ENCODE measurements at places on chromosomes 6 and 20.

DNA sequence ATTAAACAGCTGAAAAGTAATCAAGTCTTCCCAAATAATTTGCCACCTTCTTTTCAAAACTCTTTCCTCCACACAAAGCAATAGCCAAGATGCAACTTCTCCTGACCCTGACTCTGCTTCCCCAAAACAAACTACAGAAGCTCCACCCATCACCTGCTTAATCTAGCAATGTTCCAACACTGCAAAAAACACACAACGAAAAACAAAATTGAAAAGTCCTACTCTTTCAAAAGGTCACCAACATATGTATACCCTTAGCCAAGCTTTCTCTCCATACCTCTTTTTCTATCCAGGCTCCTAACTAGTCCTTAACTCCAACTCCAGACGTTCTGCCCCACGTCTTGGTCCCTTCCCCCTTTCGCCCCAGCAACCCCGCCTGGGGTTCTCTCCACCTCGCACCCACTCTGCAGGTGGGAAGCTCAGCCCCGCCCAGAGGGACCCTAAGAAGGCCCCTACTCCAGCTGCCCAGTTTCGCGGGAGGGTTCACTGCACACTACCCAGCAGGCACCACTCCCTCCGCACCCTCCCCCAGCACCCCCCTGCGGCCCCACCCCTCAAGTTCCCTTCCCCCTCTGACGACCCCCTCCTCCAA is 717 bp downstream of the CSNK2A1 start:
- DNase-seq, result no peak

DNA sequence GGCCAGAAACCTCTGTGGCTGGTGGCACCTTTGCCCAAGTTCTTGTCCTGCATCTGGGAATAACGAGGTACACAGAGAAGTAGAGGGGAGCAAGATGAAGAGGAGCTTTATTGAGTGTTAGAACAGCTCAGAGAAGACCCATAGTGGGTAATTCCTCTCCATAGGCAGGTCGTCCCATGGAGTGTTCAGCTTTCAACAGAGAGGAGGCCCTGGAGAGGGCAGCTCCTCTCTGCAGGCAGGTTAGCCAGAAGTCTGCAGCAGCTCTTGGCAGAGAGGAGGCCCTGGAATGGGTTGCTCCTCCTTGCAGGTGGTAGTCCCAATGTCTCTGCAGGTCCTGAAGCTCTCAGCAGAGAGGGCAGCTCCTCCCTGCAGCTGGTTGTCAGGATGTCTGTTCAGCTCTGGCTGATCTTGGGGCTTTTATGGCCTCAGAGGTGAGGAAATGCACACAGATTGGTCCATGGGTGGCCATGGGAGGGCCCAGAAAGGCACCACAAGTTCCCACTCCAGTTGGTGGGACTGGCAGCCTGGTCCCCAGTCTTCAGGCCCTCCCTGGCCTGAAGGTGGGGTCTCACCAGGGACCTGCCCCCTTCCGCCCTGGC is 89.0 kb downstream of the IPCEF1 start:
- DNase-seq, result no peak

GRCh38 chr20:59082981-59083380 is 40.4 kb upstream of the PRELID3B start:
- peak; percentile 79 for DNase-seq

GRCh38 chr6:40457261-40457660 is 129.9 kb downstream of the LRFN2 start:
- DNase-seq, result no peak

DNA sequence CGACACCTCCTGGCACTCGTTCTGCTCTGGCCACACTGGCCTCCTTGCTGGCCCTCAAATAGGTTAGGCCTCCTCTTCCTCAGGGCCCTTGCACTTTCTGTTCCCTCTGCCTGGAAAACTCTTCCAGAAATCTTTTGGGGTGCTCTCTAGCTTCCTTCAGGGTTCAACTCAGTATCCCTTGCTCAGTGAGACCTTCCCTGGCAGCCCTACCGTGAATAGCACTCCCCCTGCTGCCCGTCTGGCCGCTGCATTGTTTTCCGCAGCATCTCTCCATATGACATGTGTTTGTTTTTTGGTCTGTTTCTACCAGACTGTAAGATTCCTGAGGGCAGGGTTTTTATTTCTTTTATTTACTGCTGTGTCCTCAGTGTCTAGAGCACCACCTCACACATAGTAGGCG is 6.7 kb downstream of the DDX27 start:
- DNase-seq, result no peak

DNA sequence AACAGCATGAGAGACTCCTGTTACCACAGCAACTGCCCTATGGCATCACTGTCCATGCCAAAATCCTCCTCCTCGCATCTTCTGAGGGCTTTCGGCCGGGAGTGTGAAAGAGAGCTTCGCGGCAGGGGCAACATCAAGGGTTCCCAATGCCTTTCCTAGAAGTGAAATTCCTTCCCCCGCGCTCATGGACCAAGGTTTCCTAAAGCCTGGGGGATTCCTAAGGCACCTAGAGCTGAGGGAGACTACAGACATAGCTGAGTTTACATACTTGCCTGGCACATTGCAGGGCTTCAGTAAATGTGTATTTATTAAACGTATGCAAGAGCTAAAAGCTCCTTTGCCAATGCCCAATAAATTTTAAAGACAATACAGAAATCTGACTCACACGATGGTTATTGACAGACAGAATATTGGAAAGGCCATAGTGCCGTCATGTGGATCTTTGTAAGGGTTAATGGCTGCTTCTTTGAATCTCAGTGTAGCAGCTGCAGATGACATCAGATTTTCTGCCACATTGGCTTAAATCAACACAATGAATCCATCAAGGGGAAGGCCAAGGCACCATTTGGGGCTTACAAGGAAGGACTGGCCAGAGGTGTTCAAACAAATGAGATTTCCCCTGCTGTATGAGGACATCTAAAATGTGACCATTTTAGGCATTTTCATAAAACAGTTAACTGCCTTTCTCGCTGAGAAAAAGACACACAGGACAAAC is 281.2 kb upstream of the JARID2 start:
- no peak for DNase-seq

GRCh38 chr20:1561350-1561749 is 3.8 kb upstream of the SIRPD start:
- DNase-seq, result no peak

DNA sequence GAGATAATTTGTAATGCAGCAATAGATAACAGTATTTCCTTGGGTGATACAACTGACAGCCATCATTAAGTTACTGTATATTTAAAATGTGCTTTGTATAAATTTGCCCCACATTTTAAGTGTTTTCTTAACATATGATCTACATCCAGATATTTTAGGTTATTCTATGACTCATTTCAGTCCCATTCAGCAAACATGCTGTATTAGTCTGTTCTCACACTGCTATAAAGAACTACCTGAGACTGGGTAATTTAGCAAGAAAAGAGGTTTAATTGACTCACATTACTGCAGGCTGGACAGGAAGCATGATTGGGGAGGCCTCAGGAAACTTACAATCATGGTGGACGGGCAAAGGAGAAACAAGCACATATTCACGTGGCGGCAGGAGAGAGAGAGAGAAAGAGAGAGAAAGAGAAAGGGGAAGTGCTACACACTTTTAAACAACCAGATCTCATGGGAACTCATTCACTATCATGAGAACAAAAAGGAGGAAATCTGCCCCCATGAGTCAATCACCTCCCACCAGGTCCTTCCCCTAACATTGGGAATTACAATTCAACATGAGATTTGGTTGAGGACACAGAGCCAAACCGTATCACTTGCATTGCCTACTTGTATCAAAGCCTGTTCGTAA is 9.6 kb upstream of the CHD6 start:
- no peak for DNase-seq

GRCh38 chr20:10419550-10420133 is 14.4 kb downstream of the MKKS start:
- peak; percentile 66 for DNase-seq

DNA sequence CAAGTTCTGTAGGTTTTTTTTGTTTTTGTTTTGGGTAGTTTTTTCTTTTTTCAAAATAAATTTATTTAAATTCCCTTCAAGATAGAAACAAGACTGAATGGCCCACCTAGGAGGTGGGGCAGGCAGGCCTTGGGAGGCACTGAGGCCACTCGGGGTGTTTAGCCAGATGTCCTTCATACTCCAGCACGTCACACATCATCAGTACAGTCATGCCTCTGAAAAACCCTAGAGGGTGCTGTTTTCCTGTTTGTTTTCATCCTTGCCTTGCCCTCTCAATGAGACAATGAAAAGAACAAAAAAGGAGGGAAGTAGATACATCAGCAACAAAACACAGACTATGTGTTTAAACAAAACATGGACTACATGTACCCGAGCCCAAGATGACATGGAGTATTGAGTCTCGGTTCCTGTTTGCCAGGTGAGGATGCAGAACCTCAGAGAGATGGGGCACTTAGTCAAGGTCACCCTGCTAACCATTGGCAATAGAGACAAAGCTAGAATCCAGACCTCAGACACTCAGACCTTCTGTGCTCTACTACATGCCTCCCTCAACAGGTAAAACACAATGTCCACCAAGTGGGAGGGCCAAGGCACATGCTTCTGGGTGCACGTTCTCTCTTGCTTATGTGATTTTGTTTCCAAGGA is 26.8 kb upstream of the CLIC5 start:
- DNase-seq, result peak; percentile 54

DNA sequence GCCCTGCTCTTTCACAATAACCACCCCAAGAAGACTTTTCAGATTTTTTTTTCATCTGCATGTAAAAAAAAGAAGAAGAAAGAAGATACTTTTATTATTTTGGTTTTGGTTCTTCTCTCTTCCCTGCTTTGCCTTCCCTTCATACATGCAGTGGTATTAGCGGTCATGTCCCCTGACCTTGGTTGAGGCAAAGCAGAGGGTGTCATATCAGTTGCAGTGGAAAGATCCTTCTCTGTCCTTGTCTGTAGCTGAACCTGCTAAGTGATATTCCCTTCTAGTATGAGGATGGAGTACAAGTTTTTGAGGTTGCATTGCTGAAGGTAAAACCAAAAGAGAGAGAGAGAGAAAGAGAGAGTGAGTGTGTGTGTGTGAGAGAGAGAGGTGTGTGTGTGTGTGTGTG is 345.7 kb downstream of the UTRN start:
- no peak for DNase-seq

DNA sequence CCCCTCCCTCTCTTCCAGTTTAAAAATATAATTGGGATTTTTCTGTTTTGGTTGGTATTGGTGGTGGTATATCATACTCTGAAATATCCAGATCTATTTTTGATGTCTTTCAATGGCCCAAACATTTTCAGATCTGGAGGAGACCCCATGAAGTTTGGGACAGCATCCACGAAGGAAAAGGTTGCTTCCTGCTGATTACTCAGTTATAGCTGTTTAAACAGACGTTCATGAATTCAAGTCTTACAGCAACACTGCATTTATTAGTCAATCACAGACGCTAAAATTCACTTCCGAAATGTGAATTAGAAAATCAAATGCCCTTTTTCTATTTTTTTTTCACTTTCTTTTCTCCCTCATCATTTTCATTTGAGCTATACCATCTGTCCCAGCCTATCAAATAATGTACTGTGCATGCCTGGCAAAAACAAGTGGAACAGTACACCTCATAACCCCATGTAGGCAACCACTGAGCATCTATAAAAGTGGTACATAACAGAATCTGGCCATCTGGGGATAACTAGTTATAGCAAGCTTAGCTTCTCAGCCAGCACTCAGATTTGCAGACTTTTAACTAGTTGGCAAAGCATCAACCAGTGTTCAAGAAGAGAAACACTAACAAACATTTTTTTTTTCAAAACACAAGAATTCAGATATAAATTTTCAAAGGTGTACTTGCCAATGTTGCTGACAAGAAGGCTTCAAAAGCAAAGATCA is 124.5 kb downstream of the HIVEP2 start:
- no peak for DNase-seq

DNA sequence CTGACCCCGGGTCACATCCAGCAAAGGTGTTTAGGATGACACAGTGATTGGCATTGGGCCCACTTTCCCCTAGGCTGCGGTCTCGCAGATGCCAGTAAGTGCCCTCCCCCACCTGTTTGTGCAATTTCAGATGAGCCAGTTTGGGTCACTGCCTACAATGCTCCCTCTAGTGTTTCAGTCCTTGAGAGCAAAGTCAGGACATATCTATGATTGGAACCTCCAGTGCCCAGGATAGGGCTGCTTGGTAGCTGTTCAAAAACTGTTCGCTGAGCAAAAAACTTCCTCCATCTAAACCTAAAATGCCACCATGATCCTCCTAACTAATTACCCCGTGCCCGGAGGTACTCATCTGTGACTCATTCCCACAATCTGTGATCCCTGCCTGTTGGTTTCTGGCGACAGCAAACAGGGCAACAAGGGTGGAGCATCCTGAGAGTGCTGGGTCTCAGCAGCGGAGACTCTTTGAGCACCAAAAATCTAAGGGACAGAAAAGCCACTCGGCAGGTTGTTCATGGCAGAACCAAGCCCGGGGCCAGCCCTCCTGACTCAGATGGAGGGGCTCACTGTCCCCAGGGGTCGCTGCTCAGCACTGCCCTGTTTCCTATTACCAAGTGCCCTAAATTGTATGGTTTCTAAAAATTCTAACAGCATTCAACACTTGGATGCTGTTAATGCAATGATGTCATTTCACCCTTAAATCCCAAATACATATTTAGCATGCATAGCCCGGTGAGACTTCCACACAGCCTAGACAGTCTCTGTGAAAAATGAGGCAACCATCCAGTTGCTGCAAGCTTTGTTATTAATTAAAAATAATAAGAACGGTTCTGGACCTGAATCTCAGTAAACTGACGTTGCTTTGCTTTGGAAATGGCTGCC is 5.0 kb downstream of the VSX1 start:
- peak; percentile 9 for DNase-seq

GRCh38 chr6:71197780-71198179 is 90.8 kb upstream of the OGFRL1 start:
- DNase-seq, result peak; percentile 91

- DNase-seq, result no peak
Measured at GRCh38 chr6:129679758-129680157, 30.2 kb downstream of the ARHGAP18 start.

DNA sequence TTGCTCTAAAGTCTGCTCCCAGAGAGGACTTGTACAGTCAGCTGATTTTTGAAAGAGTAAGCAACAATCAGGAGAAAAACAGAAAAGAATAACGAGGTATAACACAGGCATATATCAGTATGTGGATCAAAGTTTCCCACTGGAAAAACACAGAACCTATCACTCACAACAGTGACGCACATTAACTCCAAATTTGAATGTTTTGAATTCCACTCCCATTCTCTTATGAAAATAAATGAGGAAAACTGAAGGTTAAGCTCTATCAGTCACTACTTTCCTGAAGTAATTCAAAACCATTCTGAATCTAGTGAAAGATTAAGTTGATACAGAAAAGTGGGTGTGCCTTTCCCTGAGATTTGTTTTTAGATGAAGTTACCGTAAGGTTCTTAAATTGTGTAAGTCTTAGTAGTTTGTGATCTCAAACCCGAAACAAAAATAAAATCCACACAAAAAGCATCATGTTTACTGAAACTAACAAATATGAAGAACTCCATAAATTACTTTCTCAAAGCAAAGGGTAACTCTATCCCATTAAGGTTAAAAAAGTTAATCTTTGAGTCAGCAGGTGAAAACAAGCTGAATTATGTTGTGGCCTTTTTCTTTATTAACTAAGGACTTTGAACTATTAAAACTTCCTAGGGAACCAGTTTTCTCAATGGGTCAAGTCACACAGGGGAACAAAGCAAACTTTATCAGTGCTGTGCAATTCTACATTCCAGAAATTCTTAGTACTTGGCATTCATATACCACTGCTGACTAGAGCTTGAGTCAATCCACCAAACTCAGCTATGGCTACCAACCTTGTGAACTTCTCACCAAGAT is 115.7 kb downstream of the OGFRL1 start:
- DNase-seq, result peak; percentile 93

All from fibroblast of lung (primary cell).